ENCODE measurements at places on chromosomes 1 and 21. TPM values are rescaled to one million over a fixed set of nuclear protein-coding genes. Genes with fewer than 3 reads are reported as not detected.

- H3K4me1 ChIP-seq: no peaks in the 10 kb centered on the region
- H3K4me3 ChIP-seq: no peak overlapping the region
- H3K36me3 ChIP-seq: peaks cover 6% of the 10 kb centered on the region
Measured at GRCh38 chr1:161805399-161806197, 39.5 kb downstream of the ATF6 start.

- DNase-seq: no peak
- peaks cover 2% of the 10 kb centered on the region for H3K4me1 ChIP-seq
- no peak overlapping the region for H3K27ac ChIP-seq
- H3K36me3 ChIP-seq: peaks cover 5% of the 10 kb centered on the region
Measured at GRCh38 chr1:225914947-225915346, 9.1 kb downstream of the PYCR2 start.

DNA sequence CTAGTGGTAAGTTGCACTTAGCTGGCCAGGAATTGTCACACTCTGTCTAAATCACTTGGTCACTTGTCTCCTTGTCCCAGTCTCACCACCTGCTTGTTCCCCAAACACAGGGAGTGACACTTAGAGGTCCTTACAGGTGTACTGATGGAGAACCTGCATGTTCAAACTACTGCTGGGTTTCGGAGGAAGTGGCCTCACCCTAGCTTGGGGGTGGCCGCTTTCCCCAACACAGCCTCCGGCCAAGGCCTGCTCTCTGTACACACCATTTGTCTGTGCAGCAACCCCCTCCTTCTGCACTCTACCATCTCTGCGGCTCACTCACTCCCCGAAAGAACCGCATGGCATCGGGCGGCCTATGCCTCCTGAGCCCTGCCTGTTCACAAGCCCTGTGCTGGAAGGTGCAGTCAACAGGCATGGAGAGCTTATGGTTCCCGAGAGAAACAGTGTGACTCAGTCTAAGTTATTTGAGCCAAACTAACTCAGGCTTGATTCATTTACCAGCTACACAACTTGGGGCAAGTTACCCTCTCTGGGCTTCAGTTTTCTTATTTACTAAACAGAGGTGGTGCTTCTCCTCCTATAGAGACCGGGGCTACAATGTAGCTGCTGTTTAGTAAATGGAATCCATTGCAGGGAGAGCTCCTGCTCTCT lies 10.5 kb upstream of the SPRR4 start:
- H3K27me3 ChIP-seq: 0 out of 2 replicates have a peak, but pooled peaks cover 2% of the 10 kb centered on the region
- H3K27ac ChIP-seq: no peak overlapping the region
- no peaks in the 10 kb centered on the region for H3K36me3 ChIP-seq
- DNase-seq: no peak
- no peak overlapping the region for H3K4me3 ChIP-seq

DNA sequence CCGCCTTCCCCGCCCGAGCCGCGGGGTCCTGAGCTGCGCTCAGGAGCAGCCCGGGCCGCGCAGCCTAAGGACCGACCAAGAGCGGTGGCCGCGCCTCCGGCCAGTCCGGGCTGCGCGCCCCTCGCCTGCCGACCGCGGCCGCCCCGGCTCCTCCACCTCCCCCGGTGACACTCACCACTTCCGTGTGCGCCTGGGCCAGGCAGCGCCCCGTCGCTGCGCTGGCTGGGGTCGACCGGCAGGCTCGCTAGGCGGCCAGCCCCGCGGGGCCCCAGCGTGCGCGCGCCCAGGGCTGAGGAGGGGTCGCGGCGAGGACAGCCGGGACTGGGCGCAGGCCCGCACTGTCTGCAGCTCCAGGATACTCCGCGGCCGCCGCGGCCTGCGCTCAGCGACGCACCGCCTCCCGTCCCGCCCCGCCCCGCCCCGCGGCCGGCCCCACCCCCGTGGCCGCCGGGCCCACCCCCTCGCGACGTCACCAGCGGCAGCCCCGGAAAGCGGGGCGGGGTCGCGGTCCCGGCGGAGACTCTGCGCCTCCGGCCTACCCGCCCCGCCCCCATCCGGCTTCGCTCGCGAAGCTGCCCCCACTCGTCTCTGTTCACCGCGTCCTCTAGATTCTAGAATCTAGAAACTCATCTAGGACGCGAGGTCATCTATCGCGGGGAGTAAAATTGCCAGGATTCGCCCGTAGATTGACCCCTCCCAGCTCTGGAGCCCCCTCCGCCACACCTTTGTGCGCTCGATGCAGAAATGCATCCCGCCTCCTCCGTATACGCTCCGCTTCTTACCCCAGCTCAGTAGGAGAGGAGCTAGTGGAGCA lies at the start of gene JAK1:
Gene JAK1 (minus strand): TSS at position 392 of the 814 bp plus-strand sequence. CDS start 80,285 bp downstream, outside the sequence.
- no peaks in the 10 kb centered on the region for H3K36me3 ChIP-seq
- H3K27ac ChIP-seq: peak within 1 kb of the TSS; percentile 86
- H3K4me3 ChIP-seq: peak within 1 kb of the TSS; percentile 98

DNA sequence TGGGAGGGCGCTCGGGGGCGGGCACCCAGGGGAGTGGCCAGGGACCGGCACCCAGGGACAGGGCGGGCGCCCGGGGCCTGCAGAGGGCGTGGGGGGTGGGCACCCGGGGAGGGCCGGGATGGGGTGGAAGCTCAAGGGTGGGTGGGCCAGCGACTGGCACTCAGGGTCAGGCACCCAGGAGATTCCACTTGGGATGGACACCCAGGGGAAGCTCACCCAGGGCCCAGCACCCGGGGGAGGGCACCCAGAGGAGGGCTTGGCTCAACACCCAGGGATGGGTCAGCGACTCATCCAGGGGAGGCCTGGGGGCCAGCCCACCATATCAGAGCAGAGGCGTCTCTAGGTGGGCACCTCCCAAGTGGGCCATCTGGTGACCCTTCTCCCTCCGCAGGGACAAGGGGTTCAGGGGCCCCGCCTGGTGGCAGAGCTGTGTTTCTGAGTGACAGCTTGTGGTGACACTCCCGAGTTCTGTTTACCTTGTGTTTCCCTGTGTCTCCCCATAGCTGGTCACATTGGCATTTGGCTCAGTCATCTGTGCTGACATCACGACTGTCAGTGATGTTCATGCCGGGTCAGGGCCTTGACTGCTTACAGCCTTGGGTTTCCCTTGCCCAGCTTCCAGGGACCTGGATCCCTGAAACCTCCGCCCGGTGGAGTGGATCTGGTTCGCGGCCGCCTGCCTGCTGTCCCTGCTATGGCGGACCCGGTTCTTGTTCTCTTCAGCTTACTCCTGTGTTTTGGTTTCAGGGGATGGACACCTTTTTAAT lies 749 bp downstream of the IBA57 start:
- no peaks in the 10 kb centered on the region for H3K27me3 ChIP-seq
- DNase-seq: no peak
- H3K4me3 ChIP-seq: peak overlapping the region; percentile 81
- peak overlapping the region; percentile 99 for H3K27ac ChIP-seq

- no peak for DNase-seq
- H3K36me3 ChIP-seq: no peaks in the 10 kb centered on the region
- no peak overlapping the region for H3K4me3 ChIP-seq
Measured at GRCh38 chr1:56540467-56540866, 38.9 kb downstream of the PLPP3 start.

DNA sequence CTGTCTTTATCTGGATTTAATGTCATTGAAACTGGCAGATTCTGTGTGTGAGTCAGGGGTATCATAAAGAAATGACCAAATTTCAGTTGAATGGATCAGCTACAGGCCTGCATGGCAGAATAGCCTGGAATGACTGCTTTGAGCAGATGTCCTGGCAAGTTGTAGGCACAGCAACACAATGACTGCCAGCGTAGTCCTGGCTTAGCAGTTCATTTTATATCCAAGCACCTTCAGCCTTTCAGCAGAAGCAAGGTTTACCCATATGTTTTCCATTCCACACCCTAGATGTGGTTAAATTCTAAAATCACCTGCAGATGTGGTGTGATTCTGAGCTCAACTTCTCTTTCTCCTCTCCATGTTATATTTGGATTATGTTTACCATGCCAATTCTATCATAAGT lies 22.3 kb upstream of the PTGFR start:
- H3K27me3 ChIP-seq: no peaks in the 10 kb centered on the region
- no peak for DNase-seq
- no peaks in the 10 kb centered on the region for H3K36me3 ChIP-seq
- H3K4me3 ChIP-seq: no peak overlapping the region

- no peaks in the 10 kb centered on the region for H3K36me3 ChIP-seq
- DNase-seq: no peak
- no peak overlapping the region for H3K4me3 ChIP-seq
- H3K4me1 ChIP-seq: no peaks in the 10 kb centered on the region
- H3K27ac ChIP-seq: no peak overlapping the region
Measured at GRCh38 chr1:45968941-45969666, 163.3 kb downstream of the PIK3R3 start.

DNA sequence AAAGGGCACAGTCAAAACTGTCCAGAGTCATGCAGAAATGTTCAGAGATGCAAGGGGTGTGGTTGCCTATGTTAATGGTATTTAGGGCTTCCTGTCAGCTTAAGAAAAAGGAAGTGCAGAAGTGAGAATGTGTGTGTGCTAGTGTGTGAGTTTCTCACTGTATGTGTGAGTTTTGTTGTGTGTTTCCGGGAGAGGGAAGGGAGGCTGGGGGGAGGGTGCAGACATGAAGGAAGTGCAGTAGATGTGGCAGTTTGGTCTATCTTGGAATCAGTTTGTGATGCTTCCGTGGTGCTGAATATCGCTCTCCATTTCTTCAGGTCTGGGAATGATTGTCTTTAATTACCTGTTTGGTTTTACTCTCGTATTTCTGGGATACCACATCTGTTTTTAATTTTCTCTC lies 16.5 kb upstream of the ATP6V1G3 start:
- peaks cover 4% of the 10 kb centered on the region for H3K4me1 ChIP-seq
- no peaks in the 10 kb centered on the region for H3K27me3 ChIP-seq
- no peaks in the 10 kb centered on the region for H3K36me3 ChIP-seq
- H3K4me3 ChIP-seq: no peak overlapping the region

GRCh38 chr1:205304046-205304694 lies 17.4 kb downstream of the NUAK2 start:
- no peaks in the 10 kb centered on the region for H3K27me3 ChIP-seq
- no peaks in the 10 kb centered on the region for H3K36me3 ChIP-seq

LCE1B gene
- 2.5 TPM for polyA plus RNA-seq

SLFNL1 gene
- 0.55 TPM for polyA plus RNA-seq

SH3BGR gene
- polyA plus RNA-seq: 3.5 TPM

KIF14 gene
- 12.9 TPM for polyA plus RNA-seq

PADI2 gene
- 0.19 TPM for polyA plus RNA-seq

Measured in GM12878 (cell line).